Left lung (tissue), 14 donors: ENCODE measurements at places on chromosomes 2 and 18. TPM values are rescaled to one million over a fixed set of nuclear protein-coding genes. Genes with fewer than 3 reads are reported as not detected.

Gene SH3RF3
- 7.6 TPM for total RNA-seq

Gene COQ10B
- total RNA-seq: 26.3 TPM

Gene QPCT
- total RNA-seq: 11.5 TPM

Gene COL5A2
- 324 TPM for total RNA-seq

Gene FBXO41
- total RNA-seq: 2.4 TPM

Gene ANAPC1
- 35.0 TPM for total RNA-seq

Gene INHBB
- 2.0 TPM for total RNA-seq

Gene SCN9A
- total RNA-seq: 15.6 TPM

Gene KANSL3
- total RNA-seq: 39.9 TPM

DNA sequence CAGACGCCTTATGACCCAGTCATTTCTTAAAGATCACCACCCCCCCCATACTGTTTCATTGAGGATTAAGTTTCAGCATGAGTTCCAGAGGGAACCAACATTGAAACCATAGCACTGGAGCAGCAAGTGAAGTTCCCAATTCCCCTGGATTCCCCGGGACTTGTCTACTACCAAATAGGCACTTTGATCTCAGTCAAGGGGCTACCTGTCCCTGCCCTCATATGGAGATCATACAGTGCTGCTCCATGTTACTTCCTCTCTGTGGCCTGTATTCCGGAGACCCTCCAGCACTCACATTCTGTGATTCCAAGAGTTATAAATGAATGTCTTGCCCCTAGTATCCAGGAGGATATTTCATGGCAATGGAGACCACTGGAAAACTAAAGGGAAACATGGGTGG, 42.5 kb downstream of the RNF144A start:
- no peak for DNase-seq

GRCh38 chr2:169221745-169222369, 140.5 kb downstream of the LRP2 start:
- DNase-seq: no peak

GRCh38 chr2:201466050-201466675, 14.6 kb downstream of the STRADB start:
- DNase-seq: no peak

DNA sequence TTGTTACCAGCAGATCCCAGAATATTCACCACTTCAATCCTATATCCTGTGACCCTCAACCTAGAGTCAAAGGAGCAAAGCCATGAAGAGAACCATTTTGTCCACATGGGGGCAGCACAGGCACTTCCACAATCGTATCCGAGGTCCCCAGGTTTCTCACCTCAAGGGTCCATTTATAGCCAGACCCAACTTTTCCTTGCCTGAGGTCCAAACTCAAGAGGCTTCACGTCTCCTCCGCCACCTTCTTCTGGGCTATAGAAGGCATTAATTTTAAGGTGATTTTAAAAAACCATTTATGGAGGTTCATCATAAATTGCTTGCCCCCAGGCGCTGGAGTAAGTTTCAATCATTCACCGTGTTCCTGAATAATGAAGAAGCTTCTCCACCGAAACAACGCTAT, 111.6 kb upstream of the NABP1 start:
- DNase-seq: peak; percentile 44

GRCh38 chr2:216792222-216793021, 67.4 kb downstream of the TNP1 start:
- no peak for DNase-seq

GRCh38 chr2:62826141-62826540, 120.6 kb downstream of the EHBP1 start:
- no peak for DNase-seq

- no peak for DNase-seq
Observed at GRCh38 chr2:237573721-237574415, 7.5 kb downstream of the PRLH start.

DNA sequence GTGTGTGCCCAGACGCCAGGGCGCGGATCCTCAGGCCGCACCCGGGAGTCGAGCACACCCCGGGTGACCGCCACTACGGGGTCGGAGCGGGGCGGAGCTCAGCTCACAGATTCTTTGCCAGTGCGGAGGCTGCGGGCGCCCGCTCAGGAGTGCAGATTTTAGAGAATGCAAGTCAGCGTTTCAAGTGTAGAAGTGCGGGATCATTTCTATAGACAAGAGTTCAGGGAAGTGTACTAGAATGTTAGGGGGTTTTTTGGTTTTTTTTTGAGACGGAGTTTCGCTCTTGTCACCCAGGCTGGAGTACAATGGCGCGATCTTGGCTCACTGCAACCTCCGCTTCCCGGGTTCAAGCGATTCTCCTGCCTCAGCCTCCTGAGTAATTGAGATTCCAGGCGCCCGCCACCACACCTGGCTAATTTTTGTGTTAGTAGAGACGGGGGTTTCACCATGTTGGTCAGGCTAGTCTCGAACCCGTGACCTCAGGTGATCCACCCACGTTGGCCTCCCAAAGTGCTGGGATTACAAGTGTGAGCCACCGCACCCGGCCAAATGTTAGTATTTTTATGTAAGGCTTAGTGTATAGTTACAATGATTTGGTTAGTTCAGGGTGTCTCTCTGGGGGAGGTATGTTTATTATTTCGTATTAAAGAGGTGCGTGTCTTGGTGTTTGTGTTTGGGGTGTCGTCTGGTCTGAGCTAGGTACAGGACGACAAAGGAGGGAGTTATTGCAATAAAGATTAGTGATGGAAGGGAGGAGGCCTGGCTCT, 619 bp upstream of the FAM168B start:
- DNase-seq: no peak

- peak; percentile 20 for DNase-seq
Observed at GRCh38 chr2:239193401-239193811, 207.4 kb downstream of the HDAC4 start.
